CMK (cell line): ENCODE measurements at places on chromosomes 4 and X.
A peak's percentile ranks its signal among the peaks of the same experiment; 100 is the strongest.

GRCh38 chr4:45280121-45280520, 553.8 kb upstream of the GNPDA2 start:
- DNase-seq: no peak

DNA sequence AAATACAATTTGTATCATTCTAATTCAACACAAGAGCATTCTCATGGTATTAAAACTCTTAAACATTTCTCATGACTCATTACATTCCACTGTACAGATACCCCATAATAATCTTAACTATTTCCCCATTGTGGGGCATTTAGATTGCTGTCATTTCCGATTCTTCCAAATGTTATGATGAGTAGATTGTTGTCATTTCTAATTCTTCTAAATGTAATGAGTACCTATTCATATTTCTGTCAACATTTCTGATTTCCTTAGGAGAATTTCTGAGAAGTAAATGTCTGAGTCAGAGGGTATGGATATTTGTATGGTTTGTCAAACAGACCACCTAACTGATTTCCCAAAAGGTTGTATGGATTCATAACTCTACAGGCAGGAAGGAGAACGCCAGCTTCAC, 8.3 kb downstream of the S100G start:
- no peak for DNase-seq

GRCh38 chr4:134700251-134700650, 498.7 kb upstream of the PABPC4L start:
- no peak for DNase-seq

DNA sequence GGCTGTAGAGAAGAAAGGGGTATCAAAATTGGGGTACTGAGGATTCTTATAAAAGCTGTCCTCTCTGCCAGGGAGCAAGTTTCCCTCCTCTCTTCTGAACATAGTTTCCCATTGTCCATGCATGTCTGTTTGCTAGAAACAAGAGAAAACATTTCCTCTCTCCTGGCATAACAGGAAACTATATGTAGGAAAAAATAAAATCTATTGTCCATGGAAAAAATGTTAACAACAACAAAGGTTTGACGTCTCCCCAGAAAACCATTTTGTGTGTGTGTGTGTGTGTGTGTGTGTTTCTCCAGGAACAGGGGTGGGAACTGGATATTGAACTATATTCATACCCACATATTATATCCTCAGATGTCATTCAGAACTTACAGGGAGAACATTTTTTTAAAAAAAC, 107.2 kb downstream of the GASK1B start:
- no peak for DNase-seq

DNA sequence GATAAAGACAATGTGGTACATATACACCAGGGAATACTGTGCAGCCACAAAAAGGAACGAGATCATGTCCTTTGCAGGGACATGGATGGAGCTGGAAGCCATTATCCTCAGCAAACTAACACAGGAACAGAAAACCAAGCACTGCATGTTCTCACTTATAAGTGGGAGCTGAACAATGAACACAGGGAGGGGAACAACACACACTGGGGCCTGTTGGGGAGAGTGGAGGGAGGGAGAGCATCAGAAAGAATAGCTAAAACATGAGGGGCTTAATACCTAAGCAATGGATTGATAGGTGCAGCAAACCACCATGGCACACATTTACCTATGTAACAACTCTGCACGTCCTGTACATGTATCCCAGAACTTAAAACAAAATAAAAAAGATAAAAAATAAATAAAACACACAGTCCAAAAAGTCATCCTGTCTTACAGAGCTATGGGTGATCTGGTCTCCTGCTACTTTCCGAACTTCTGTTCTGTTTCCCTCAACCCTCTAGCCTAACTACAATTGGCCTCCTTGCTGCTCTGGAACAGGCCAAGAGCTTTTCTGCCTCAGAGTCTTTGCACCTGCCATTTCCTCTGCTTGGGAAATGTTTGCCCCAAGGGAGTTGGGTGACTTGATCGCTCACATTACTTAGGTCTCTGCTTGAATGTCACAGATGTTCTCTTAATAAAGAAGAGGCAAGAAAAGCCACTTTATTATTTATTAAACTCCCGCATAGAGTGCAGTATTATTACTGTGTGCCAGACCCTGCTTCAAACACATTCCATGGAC, 1.1 kb upstream of the CD38 start:
- DNase-seq: no peak

DNA sequence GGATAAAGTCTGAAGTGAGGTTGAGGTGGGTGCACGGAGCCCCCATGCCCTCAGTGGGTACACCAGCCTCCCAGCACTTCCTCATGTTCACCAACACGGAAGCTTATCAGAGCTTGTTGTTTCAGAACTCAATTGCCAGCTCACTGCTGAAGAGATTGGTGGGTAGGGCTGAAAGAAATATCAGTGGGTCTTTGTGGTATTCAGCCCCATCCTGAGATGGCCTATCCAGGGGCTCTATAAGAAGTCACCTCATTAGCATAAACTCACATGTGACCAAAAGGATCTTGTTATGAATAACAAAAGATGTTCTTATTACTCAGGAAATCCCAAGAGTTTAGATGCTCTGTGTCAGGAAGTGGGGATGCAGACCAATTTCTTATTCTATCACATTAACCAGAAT, 177.3 kb downstream of the ARHGAP10 start:
- DNase-seq: no peak

DNA sequence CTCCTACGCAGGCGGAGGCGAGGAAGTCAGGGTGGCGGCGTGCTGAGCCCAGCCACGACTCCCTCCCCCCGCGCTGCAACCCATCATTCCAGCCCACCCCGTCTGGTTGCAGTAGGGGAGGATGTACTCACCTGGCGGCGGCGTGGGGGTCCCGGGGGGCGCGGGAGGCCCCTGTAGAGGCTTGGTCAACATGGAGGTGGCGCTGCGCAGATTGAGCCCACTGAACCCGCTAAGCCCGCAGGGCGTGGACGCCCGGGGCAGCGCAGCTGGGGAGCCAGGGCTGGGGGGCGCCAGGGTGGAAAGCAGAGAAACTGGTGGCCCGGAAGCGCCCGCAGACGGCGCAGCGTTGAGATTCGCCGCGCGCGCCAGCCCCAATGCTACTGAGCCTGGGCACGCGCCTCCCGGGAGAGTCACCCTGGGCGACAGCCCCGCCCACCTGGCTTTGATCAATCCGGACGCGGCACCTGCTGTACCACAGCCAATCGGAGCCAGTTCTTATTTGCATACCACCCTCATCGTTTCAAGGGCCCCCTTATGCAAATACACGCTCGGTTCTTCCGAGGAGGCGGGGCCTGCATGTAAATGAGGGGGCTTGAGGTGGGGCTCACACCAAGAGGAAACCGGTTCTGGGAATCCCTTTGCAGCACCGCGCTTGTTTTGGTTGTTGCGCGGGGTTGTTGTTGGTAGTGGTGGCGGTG, at the start of gene PIM2:
PIM2 (minus strand) TSS at position 382 of the 698 bp plus-strand sequence; CDS start at position 192, 190 bp downstream.
- DNase-seq: peak; percentile 90

DNA sequence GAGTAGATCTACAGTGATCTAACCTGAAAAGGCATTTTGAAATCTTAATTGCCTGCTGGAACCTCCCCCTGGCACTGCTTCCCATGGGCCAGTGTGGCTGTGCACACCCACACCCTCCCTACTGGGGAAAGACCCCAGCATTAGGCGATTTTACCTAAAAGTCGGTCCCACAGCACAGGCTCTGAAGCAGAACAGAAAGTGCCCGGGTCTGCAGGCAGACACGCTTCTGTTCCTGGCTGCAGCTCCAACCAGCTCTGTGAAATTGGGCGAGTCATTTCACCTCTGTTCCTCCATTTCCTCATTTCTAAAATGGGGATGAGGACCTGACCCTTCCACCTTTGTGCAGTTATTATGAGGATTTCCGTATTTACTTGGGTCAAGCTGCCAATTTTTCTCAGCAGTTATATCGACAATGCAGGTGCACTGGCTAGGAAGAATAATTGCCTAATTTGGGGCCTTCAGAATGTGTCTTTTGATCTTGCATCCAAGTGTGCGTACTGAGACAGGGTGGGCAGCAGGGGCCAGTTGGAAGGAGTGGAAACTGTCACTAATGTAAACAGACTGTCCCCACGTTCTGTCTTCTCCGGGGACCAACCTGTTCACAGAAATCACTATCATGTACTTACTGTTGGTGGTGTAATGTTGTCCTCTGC, 7.1 kb downstream of the KLF3 start:
- DNase-seq: no peak

- DNase-seq: no peak
Measured at GRCh38 chr4:181859439-181859838, 383.8 kb upstream of the TENM3 start.

DNA sequence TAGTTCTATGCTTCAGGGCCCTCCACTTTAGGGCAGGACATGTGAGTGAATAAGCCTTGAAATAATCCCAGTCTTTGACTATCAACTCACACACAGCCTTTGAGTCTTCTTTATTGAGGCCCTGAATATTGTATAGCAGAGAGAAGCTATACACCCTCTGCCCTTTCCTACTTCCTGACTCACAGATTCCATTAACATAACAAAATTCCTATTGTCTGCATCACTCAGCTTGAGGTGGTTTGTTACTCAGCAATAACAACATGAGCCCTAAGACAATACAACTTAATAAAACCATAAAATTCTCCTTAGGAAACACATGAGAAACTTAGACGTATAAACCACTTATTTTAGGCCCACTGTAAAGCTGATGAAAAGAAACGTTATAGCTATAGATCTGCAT, 680.3 kb upstream of the DIAPH2 start:
- no peak for DNase-seq

GRCh38 chr4:113636438-113636818, 125.1 kb downstream of the CAMK2D start:
- DNase-seq: peak; percentile 21

- DNase-seq: no peak
Measured at GRCh38 chr4:109472343-109472761, 38.7 kb downstream of the SEC24B start.

- no peak for DNase-seq
Measured at GRCh38 chrX:53077207-53078197, 4.7 kb upstream of the TSPYL2 start.

DNA sequence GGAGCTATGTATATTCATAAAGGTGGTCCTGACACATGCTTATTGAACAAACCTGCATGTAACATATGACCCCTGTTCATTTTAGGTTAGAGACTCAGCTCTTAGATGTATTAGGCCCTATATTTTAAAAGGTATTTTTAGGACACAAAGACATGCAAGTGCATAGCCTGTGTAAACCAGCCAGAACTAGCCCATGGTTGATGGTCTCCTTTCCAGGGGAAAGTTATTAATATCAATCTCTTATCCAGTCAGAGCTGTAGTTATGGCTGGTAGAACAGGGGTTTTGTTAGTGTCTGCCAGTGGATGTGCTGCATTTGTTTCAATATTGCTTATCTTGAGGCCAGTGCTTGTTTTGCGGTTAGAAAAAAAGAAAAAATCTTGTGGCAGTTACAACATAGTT, 488.6 kb downstream of the KCTD8 start:
- DNase-seq: peak; percentile 9

DNA sequence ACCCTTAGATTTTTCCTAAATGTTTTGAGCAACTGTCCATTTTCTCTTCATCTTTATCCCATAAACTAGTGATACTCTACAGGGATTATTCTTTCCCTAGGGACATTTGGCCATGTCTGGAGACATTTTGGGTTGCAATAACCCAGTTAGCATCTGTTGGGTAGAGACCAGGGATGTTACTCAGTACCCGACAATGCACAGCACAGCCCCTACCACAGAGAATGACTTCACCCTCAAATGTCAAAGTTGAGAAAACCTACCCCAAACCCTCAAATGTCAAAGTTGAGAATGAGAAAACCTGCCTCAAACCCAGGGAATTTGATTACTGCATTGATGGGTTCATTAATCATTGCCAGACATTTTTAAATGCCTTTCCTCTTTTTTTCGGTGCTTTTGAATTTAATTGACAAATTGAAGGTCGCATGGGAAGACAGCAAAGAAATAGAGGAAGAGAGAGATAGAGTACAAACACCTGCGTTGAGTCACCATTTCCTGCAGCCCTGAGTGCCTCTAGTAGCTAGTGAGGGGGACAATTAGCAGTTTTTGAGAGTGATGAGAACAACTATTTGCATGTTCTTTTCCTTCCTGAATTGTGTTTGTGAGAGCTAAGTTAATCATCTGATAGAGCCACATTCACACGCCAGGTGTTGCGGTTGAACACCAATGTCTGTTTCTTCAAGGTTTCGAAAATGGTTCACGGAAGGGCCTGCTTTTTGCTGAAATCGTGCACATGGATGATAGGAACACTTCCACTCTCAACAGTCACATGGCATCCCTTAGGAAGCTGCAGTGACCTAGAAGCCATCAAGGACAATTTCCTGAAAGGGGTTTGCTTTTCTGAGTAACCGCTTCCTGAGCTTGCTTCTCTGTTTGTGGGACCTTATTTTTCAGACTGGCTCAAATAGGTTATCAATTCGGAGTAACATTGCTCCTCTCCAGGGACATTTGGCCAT, 203.9 kb upstream of the VCX3A start:
- no peak for DNase-seq

GRCh38 chr4:161444626-161445025, 719.2 kb downstream of the FSTL5 start:
- DNase-seq: no peak

DNA sequence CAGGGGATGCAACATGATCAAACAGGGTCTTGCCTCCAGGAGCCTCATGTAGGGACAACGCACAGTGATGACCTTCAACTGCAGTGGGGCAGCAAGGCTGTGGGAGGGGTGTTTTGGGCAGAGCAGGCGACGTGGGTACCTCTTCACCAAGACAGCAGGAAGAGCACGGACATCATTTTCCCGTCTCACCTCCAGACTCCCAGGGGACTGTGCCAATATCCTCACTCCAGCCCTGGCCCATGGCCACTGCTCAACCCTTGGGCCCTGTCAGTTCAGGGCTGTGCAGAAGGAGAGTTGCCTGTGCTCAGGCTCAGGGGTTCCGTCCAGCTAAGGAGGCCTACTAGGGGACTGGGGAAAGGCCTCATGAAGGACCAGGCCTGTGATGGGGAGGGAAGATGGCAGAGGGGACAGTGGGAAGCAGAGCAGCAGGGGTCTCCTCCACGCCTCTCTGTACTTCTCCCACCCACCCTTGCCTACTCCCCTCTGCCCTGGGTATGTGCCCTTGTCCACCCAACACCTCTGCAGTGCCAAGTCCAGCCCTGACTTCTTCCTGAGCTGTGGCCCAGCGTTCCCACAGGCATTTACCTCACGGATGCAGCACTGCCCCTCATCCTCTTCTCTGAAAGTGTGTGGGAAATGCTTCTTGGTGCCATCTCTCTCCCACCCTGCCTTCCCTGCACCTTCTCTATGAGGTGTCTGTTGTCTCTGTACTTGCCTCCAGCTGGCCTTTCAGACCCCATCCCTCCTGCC, 1.4 kb downstream of the IL9R start:
- no peak for DNase-seq

GRCh38 chrX:46876901-46877300, 35.3 kb upstream of the JADE3 start:
- DNase-seq: no peak
